ENCODE measurements at places on chromosomes 11 and 22.

DNA sequence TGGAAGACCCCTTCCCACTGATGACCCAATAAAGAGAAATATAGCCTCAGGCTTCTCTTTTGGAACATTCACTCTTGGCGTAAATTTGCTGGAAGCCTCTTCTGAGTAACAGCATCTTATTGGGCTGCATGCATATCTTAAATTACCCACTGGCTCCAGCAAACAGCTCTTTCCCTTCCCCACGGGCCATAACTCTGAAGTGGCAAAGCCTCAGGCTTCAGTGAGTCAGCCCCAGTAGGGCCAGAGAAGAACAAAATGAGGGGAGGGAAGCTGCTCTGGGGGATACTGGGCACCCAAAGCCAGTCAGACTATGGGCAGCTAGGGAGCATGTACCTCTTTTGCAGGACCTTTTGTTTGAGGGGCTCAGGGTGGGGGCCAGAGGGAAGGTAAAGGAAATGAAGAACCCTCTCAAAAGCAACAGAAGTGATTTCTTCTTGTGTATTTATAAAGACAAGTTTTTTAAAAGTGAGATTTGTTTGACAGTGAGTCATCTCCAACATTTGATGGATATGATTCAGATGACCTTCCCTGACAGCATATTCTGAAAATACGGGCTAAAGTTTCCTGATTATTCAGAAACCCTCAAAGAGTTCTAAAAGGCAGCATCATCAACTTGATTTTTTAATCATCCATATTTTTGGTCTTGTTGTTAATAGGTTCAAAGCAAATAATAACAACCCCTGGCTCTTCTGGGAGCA is 203.4 kb downstream of the KIF18A start:
- DNase-seq, result no peak

DNA sequence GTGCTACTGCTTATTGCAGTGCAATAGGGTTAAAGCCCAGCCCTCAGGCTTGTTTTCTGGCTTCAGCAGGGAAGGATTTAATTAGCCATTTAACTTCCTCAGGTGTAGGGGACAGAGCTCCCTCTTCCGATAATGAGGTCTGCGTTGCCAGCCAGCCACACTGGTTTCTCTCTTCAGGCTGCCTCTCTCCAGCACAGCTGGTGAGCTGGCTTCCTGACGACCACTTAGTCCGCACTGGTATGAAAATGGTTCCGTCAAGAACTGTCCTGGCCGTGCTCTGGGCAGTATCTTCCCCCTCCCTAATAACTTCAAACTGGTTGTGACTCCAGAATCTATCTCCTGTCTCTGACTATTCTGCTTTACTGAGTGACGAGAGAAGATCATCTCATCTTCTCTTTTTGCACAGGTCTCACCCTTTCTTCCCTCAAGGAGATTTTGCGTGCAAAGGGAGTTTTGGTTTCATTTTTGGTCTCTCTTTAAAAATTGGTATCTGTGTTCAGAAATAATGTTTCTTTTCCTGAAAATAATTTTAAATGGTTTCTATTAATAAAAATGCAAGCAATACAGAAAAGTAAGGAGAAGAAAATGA is 49.2 kb downstream of the CNTN5 start:
- no peak for DNase-seq

DNA sequence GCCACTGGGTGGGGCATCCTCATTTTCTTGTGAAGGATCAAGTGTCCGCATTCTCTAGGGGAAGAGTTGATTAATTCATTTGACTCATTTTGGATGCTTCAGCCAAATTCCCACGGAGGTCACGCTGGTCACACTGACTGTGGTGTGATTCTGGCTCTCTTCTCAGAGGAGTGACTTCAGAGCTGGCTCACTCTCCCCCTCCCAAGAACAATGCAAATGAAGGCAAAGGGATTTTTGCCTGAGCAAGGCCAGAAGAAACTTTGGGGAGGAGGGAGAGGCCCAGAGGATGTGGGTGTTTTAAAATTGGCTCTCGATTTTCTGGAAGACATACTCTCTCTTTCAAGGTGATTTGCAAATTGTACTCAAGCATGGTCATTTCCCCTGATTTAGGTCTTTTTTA is 51.1 kb upstream of the LMO2 start:
- DNase-seq, result no peak

GRCh38 chr11:60902625-60903024 is 3.8 kb downstream of the PRPF19 start:
- no peak for DNase-seq

DNA sequence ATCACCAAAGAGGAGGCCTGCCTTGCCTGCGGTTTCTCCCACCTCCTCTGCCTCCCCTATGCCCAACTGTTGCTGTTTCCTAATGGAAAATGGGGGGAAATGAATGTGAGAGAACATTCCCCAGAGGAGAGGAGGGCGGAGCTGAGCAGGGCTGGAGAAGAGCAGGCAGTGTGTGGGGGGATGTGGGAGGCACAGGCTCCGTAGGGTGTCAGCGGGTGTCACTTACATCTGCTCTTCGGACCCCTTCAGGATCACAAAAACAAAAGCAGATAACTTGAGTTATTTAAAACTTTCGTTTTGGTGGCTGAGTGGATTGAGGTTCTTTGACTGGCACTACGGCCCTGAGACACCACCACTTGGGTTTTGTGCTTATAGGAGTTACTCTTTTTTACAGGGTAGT is 93.8 kb downstream of the CEP164 start:
- DNase-seq, result no peak
